ENCODE measurements at places on chromosomes 2 and 18.

GRCh38 chr18:23173912-23174311 lies 38.6 kb downstream of the CABLES1 start:
- DNase-seq = no peak

DNA sequence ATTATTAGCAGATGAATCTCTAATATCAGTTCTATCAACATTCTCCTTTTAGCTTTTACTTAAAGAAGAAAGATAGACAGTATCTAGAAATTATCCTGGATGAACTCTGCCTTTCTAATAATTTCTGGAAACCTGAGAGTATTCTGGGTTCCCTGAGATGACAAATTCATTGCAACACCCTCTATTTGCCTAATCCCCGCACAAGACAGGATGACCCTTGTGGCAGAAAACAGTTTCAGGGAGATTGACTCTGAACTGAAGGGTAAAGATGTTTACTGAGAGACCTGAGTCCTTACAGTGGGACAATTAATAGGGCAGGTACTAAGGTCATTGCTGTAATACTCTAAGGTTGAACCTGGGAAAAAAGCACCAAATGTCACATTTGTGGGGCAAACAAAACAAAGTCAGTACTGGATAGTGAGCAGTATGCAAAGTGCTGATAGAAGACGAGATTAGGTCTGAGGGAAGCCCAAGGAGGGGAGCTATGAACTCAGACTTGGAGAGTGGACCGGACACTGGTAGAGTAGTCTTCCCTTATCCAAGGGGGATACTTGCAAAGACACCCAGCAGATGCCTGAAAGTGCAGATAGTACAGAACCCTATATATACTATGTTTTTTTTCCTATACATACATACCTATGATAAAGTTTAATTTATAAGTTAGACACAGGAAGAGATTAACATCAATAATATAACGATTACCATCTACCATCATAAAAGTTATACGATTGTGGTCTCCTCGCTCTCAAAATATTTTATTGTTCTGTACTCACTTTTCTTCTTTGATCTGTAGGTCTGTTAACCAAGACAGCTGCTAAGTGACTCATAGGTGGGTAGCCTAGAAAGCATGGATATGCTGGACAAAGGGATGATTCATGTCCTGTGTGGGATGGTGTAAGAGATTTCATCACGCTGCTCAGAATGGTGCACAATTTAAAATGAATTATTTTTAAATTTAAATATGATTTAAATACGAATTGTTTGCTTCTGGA lies 148.3 kb upstream of the KLHL14 start:
- no peak for DNase-seq

GRCh38 chr2:240205348-240205747 lies 64.9 kb upstream of the OTOS start:
- peak; percentile 20 for DNase-seq

GRCh38 chr18:26432651-26433424 lies 115.5 kb downstream of the KCTD1 start:
- DNase-seq = no peak

DNA sequence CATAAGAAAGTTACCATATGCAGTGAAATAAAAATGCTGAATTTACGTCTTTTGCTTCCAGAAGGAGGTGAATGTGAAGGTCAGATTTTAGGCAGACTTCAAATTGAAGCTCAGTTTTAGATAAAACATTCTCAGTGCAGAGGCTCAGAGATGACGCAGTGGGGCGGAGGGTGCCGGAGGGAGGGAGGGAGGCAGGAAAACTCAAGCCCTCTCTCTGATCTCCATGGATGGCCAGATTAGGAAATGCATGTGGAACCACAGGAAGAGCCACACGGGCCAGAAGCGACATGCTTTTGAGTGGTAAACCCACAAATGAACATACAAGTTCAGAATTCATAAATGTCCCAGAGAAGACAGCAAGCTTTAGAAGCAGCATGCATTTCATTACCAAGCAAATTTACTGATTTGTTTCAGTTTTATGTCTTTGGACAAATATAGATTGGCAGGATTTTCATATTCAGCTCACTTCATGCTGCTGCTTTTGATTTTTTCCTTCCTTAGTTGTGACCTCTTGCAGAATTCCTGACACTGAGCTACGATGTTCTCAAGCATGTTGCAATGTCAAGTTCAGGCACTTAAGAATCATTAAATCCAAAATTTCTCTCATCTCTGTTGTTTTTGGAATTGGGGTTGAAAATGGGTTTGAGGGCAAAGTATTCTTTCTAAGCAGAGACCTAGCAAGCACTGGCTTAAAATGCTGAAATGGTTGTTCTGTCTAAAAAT lies 29.7 kb upstream of the APCDD1 start:
- DNase-seq = no peak

DNA sequence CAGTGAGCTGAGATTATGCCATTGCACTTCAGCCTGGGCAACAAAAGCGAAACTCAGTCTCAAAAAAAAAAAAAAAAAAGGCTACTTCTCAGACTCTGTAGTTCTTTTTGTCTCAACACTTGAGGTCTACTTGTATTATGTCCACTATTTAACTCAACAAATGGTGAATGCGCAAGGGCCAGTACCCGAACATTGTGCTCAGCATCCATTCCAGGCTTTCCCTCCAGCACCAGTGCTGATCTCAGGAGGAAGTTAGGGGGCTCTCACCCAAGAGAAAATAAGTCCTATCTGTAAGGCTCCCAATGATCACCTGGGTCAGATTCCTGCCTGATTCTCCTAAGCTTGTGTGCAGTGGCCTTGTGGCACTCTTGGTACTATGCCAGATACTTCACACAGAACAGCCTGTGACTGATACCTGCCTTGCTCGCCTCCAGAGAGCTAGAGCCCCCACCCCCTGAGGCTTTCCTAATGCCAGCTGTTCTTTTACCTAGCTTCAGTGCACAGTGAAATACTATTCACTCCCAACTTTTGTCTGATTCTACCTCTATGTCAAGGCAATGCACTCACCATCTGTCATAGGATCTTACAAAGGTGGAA lies 74.9 kb downstream of the INO80D start:
- no peak for DNase-seq

DNA sequence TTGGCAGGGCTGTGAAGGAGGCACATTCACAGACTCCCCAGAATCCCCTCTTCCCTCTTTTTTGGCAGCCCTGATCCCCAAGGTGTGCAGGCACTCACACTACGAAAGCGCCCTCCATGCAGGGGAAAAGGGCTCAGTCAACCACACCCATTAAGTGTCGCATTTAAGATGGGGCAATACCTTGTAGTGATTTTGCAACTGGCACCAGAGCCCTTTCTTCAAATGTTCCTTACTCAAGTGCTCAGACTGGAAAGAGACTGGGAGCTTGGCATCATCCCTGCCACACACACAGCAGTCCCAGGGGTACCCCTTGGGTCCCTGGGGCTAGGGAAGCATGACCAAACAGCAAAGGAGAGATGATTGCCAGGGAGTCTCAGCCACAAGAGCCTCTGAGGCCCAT lies 190.1 kb downstream of the HAUS1 start:
- DNase-seq = no peak

GRCh38 chr2:174753038-174753633 lies 11.1 kb downstream of the CHRNA1 start:
- no peak for DNase-seq

DNA sequence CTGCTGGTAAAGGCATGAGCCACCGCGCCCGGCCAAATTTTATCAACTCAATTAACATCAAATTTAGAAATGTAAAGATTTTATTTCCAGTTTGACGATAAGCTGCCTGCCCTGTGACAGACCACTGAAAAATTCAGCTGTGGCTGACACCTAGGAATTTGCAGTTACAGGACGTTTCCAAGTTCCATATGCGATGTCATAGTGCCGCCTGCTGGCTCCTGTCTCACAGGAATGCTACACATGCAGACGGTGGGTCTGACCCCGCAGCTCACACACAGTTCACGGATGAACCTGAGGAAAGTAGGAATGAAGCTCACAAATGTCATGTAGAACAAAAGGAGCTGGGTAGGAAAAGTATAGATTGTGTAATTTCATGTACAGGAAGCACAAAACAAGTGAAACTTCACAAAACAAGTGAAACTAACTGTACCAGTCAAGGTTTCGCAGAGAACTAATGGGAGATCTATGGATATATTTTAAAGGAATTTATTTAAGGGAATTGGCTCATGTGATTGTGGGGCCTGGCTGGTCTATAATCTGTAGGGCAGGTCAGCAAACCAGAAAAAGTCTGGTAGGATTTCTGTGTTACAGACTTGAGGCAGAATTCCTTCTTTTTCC lies 13.2 kb upstream of the SEH1L start:
- DNase-seq = peak; percentile 86

Data from activated naive CD4-positive, alpha-beta T cell treated with anti-CD3 and anti-CD28 coated beads, Interleukin-2, amount 10 ng/mL, durations not matched to agents 7 days and 5 days (primary cell).